OCI-LY7 (cell line): ENCODE measurements at places on chromosomes 4 and X.

GRCh38 chr4:27973700-27974099 lies 1113.1 kb downstream of the STIM2 start:
- no peak for DNase-seq

DNA sequence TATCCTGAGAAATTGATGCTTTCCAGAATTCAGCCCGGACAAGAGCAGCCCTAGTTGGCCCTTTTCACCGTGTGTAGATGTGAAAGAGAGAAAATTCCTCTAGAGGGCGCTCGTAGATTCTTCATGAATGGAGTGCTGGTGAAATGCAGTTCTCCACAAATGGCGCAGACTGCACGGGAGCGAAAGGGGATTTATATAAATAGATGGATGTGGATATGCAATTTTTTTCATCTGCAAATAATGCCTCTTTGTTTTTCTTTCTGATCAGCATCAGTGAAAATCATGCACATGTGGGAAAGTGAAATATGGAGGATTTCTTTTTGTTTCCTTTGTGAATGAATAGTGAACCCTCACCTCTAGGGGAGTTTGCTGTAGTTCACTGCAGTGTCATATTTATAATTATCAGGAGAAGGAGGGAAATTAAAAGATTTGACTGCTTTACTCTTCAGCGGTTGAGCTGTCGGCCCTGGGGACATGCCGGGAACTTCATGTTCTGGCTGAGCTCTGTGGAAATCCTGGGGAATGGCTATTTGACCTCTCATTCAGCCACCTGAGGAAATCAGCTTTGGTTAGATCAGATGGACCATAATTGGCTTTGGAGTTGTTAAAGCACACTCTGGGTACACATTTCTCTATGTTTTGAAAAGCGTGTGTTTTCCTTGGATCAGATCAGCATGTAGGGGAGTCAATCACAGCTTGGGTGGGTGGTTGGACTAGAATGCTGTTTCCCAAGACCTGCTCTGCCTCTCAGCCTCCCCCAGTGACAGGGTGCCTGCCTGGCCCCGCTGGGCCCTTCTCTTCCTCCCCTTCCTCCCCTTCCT lies 115.0 kb upstream of the SHISA3 start:
- DNase-seq: peak; percentile 82

DNA sequence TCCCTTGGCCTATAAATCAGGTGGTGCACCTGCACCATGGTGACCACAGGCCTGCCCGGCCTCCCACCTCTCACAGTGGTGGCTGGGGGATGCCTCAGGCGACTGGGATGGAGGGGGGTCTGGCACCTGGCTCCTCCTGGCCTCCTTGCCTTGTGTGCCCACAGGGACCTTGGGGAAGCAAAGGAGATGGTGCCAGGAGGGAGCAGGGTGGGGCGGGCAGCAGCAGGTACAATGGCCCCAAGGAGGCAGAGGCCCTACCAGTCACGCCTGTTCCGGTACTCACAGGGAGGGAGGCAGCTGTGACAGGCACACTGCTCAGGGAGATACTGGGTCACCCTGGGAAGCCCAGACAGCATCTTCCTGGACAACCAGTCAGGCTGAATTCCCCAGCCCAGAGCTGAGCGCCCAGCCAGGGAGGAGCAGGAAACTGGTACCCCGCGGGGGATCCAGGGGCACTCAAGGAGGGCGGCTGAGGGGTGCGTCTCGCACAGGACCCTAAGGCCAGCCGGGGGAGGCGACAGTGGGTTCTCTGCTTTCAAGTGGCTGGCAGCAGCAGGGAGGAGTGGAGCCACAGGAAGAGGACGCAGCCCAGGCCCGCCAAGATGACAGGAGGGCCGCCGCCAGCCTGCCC lies 1.2 kb upstream of the TREX2 start:
- DNase-seq: no peak

DNA sequence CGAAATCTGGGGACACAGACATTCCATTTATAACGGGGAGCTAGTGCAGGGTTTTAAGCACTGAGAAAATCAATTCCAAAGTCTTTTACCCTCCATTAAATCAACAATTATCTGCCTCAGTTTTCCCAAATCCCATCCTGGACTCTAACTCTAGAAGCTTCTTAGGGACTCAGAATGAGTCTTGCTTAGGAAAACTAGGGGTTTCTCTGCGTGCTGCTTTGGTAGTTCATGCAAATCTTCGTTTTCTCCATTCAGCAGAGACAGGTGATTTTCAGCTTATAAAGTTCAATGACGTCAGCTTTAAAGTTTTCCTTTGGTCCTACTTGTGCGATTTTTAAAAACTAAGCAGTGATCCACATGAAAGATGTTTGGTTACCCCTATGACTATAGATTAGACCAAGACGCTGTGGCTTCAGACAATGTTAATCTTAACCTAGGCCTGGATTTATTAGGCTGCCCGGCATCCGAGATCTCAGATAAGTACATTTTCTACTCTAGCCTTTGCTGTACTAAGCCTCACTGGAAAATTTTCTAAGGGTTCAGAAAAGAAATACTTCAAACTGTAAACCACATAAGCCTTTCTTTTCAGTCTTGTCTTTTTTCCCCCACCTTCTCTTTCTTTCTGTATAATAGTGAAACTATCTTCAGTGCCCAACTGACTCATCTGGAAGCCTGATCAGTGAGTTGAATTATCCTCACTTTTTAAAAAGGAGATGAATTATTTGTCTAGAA lies 121.4 kb upstream of the GATB start:
- DNase-seq: no peak

- no peak for DNase-seq
Measured at GRCh38 chr4:18404642-18405041, 383.1 kb upstream of the LCORL start.

DNA sequence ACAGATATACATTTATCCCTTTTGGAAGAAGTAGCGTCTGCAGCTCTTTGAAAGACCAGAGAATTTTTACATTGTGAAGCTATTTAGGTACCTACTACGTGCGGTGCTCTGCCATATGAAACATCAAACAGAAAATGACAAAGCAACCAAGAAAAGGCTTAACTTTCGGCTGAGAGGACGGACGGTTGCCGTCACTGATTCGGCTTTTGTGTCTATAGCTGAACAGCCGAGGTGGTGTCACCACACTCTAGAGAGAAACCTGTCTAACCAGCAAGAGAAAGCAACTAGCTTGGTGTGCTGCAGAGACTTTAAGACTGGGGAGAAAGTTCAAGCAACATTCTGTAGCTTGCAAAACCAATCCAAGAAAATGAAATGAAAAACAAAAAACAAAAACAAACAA lies 145.5 kb downstream of the SHOX start:
- no peak for DNase-seq

- no peak for DNase-seq
Measured at GRCh38 chr4:83247415-83248357, 36.9 kb downstream of the COQ2 start.

GRCh38 chrX:53288189-53288588 lies 6.8 kb upstream of the IQSEC2 start:
- DNase-seq: no peak

DNA sequence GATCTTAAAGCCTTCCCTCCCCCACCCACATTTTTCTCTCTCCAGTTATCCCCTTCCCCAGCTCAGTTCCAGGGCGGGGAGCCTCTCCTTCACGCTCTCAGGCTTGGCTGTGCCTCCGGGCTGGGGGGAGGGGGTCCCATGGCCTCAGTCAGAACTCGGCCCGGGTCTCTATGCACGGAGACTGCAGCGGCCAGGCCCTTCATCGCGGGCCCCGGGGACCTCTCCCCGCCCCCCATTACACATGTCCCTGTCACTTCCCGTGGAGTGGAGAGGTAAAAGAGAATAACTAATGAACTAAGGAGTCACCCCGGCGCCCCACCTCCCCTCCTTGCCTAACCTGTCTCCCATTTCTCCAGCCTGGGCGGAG lies 838 bp upstream of the PRICKLE3 start:
- no peak for DNase-seq
